ELR (cell line): ENCODE measurements at places on chromosomes 3 and 15.

DNA sequence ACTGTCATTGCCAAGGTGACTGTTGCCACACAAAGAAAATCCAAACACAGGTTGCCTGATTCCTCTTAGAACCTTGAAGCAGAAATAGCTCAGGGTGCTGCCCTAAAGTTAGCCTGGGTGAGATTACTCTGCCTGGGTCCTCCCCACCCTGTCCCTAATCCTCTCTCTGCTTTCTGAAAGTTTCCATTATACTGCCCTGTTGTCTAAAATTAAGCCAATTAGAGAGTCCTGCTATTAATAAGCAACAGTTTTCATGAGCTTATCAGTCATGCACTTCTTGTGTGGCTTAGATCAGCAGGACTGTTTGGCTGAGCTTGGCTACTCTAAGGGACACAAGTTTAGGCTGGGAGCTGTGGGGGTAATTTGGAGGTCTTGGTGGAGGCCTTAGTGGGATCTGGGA is 334.7 kb upstream of the LRRFIP2 start:
- DNase-seq, result no peak

- DNase-seq, result peak; percentile 88
Observed at GRCh38 chr3:15805756-15806266, 8.0 kb upstream of the ANKRD28 start.

GRCh38 chr15:70262171-70262570 is 164.5 kb upstream of the TLE3 start:
- DNase-seq, result no peak

GRCh38 chr15:33656168-33656567 is 312.1 kb upstream of the CHRM5 start:
- DNase-seq, result no peak

- no peak for DNase-seq
Observed at GRCh38 chr3:129345971-129346370, 67.3 kb downstream of the HMCES start.

- peak; percentile 35 for DNase-seq
Observed at GRCh38 chr3:99856437-99857220, 39.0 kb downstream of the CMSS1 start.

- peak; percentile 53 for DNase-seq
Observed at GRCh38 chr3:128572644-128573105, 77.9 kb downstream of the RPN1 start.

DNA sequence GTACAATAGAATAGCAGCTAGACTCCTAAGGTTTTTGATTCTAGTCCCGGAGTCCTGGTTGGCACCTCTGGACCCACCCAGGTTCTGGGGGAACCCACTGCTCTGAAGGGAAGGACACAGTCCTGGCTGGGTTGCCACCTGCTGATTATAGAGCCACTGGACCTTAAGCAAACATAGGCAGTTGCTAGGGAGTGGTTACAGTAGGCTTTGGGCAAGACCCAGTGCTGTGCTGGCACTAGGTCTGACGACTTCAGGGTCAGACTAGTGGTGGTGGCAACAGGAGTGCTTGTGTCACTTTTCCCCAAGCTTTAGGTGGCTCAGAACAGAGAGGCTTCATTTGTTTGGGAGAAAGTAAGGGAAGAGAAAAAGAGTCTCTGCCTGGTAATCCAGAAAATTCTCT is 109.8 kb upstream of the C3orf80 start:
- no peak for DNase-seq

DNA sequence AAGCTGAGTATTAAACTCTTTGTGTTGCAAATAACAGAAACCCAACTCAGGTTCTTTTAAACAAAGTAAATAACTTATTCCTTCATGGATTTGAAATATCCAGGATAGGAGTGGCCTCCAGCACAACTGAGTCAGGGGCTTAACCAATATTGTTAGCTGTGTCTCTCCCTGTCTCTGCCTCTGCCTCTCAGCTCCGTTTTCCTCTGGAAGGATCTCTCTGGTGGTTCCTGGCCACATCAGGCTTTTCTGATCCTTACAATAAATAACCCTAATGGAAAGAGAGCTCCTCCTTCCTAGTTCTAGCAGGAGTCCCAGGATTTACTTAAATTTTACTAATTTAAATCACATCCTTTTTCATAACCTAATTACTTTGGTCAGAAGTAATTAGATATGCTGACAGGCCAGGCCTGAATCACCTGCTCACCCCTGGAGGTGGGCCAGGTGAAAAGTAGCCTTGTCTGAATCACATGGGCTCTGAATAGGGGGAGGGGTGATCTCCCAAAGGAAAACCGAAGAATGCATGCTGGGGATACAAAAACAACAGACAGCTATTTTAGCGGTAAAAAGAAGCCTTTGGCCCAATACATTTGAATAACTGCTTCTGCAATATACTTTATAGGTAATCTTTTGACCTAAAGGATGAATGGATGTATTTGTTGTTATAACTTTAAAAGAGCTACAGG is 75.4 kb downstream of the REC114 start:
- no peak for DNase-seq

GRCh38 chr3:64111872-64112271 is 88.6 kb upstream of the PSMD6 start:
- DNase-seq, result peak; percentile 17

GRCh38 chr3:60931452-60931851 is 319.8 kb downstream of the FHIT start:
- no peak for DNase-seq

DNA sequence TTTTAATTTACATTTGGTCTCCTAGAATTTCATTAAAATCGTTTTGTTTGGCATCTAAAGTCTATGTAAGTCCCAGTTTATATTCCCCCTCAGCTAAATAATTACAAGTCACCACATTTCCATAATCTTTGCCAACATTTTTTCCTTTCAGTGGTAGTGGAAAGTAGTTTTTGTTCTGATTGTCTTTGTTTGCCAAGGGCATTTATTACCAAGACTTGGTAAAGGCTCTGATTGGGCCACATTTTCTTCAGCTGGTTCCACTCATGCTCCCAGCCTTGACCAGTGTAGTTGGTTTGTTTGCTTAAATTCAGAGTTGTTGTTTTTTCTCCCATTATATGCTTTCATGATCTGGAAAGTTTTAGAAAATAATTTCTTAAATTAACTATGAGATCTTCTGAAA is 153.4 kb upstream of the MME start:
- no peak for DNase-seq
